ENCODE measurements at places on chromosomes 4 and X.

GRCh38 chr4:1023895-1024740, 12.7 kb downstream of the FGFRL1 start:
- no peak for DNase-seq

DNA sequence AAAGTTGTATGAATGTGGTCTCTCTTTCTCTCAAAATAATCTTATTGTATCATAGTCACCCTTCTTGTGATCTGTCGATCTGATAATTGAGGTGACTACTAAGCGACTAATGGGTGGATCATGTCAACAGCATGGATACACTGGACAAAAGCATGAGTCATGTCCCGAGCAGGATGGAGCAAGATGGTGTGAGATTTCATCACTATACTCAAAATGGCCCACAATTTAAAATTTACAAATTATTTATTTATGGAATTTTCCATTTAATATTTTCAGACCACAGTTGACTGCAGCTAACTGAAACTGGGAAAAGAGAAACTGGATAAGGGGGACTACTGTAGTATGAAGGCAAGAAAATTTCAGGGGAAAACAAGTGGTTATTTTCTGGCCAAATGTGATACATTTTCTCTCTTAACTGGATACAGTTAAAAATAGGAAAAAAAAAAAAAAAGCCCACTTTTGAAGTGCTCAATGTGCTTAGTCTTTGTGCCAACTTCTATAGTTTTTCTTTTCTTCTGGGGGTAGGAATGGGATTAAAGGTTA, 25.3 kb downstream of the FAM241A start:
- no peak for DNase-seq

- DNase-seq, result no peak
Measured at GRCh38 chr4:76545226-76545884, 110.3 kb downstream of the SHROOM3 start.

- no peak for DNase-seq
Measured at GRCh38 chr4:53622739-53623151, 31.5 kb upstream of the LNX1 start.

DNA sequence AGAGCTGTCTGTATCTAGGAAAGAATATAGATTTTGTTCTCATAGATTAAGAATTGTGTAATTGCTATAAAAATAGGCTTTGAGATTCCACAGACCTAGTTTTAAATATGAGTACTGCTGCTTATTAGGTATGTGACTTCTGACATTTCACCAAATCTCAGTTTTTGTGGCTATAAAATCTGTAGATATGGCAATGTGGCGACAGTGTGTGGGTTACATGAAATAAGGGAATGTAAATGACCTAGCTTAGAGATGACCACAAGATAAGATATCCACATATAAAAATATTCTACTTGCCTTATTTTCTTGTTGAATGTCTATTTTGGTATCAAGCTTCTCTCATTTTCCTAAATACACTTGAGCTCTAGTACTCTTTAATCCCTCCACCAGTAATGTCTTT, 193.8 kb downstream of the UNC5C start:
- DNase-seq, result no peak

- DNase-seq, result no peak
Measured at GRCh38 chr4:8185295-8185694, 13.8 kb upstream of the SH3TC1 start.

DNA sequence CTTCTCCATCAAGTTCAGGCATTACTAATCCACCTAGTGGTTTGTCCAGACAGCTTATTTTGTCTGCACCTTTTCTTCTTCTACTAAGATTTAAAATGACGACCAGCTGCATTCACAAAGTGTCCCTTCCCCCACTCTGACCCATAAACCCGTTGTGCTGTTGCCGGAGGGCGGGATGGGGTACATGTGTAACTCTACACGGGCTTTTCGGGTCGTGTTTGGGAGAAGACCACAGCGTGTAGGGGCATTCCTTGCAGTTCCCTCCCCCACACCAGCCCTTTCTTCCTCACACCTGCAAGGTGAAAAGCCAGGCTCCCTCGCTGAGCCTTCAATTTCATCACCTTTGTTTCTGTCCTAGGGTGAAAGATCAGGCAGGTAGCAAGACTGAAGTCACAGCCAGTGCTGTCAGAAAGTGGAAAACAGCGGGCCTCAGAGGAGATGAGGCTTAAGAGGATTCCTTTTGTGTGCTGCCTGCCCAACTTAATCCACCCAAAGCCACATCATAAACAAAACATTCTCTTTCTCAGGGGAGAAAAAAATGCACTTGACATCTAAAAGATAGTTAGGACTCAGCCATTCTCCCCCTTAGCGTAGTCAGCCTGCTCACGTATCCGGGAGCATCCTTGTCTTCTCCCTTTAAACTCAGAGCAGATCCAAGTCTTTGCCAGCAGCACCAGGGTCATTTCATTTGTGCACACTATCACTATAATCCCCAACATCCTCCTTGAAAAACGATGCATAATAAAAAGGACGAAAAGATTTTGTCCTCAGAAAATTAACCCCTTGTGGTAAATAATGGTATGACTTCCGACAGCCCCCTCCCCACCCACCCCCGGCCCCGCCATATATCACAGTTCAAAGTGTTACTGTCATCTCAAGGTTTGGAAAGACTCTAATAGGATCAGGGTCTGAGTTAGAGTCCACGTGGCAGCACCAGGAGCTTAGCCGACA, 599.0 kb downstream of the RAB28 start:
- no peak for DNase-seq

- no peak for DNase-seq
Measured at GRCh38 chrX:124230655-124231450, 101.6 kb upstream of the TEX13D start.

DNA sequence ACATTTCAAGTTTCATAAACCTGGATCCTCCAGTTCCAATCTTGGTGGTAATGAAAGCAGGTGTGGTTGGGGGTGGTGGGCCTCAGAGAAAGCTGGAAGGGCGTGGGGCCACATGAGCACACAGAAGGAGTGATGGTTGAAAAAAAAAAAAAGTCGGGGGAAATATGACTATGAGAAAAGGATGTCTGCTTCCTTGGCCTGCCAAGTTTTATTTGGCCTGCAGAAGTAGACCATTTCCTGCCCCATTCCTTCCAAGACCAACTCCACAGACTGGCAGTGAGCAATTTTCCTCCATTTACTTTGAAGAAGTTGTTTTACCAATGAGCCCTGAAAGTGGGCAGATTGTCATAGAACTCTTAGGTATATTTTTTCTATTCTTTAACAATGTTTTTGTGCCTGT, 43.3 kb downstream of the LNX1 start:
- DNase-seq, result no peak

DNA sequence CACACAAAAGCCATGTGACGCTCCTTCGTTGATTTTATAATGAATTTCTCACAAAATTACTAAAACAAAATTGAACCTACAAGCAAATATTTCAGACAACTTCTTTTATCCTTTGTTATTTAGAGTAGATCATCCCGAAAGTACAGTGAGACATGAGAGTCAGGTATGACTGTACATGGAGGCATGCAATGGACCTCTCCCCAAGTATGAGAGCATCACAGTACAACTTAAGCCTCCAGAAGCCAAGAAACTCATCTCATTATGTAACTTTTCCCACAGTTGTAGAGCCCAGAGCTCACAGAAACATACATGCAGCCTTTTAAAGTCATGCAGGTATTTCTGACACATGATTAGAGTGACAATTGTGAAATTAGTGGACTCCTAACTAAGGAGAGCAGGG, 167.7 kb downstream of the PAPSS1 start:
- no peak for DNase-seq

DNA sequence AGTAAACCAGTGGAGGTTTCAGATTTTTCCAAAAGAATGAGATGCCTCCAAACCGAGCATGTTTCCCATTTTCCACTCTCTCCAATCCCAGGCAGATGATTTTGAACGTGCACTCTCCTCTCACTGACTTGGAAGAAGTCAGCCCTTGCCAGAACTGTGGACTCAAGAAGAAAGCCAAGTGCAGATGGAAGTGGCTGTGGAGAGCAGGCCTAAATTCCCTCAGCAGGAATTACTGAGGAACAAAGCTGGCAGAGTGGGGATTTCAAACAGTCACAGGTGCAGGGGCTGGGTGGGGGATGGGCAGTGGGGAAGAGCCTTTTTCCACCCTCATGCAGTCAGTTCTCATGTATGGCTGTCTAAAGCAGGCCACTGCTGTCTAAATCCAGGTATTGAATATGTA, 83.5 kb upstream of the PLAC1 start:
- no peak for DNase-seq

DNA sequence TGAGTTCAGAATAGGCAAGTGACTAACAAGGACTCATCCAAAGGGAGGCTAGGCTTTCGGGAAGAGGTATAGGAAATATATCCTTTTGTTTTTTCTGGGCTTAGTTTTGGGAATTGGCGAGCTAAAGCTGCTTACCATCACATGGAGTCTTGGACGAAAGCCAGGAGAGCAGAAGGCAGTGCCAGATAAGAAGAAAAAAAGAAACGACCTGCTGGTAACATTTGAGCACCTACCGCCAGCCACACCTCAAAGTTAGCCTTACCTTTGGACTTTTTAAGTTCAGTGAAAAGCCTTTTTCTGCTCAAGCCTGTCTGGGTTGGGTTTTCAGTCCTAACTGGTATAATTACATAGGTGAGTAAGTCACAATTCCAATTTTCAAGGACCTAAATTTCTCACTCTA, 85.1 kb upstream of the LCORL start:
- DNase-seq, result no peak

- no peak for DNase-seq
Measured at GRCh38 chr4:39714166-39714565, 16.2 kb downstream of the UBE2K start.

- no peak for DNase-seq
Measured at GRCh38 chr4:121226362-121226761, 62.2 kb upstream of the TNIP3 start.

- DNase-seq, result no peak
Measured at GRCh38 chr4:57499786-57500185, 389.6 kb upstream of the IGFBP7 start.

- no peak for DNase-seq
Measured at GRCh38 chr4:68714400-68714799, 43.9 kb upstream of the UGT2B15 start.

- DNase-seq, result no peak
Measured at GRCh38 chr4:117481742-117482141, 396.4 kb upstream of the TRAM1L1 start.
